ENCODE measurements at places on chromosomes 11 and 22.

GRCh38 chr11:23288003-23288783, 427.9 kb upstream of the CCDC179 start:
- DNase-seq = no peak

- DNase-seq = no peak
Measured at GRCh38 chr11:118198370-118198769, 21.9 kb upstream of the SCN2B start.

- DNase-seq = no peak
Measured at GRCh38 chr22:24141586-24141985, 39.7 kb upstream of the SUSD2 start.

GRCh38 chr11:9016916-9017642, 13.3 kb upstream of the NRIP3 start:
- no peak for DNase-seq

- no peak for DNase-seq
Measured at GRCh38 chr11:62546929-62547625, 471 bp upstream of the AHNAK start.

DNA sequence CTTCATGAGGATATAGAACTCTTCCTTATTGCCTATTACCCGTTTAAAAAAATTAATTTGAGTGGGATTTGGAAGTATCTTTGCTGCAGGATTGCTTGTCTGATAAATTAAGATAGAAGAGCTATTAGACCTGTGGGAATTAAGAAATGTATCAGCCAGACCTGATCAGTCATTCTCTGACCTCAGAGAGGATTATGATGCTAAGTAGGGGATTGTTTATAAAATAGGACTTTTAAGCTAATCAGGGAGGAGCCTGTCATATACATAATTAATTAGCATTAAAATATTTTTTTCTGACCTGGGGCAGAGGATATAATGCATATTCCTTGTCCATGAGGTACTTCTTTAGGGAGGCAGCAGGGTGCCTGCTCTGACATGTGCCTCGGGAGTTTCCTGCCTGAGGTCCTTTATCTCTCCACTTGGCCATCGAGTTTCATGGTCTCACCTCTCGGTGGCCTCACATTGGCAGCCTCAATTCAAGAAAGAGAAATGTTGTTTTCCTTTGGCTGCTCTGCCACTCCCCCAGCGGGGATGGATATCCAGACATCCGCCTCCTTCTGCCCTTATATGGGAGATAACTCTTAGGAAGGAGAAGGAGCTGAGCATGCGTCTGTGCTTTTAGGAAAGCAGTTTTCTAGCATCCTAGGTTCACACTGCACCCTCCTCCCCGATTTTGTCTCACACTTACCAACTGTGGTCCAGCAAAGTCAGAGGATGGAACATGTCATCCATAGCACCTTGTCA, 41.1 kb downstream of the DIXDC1 start:
- DNase-seq = peak; percentile 61

DNA sequence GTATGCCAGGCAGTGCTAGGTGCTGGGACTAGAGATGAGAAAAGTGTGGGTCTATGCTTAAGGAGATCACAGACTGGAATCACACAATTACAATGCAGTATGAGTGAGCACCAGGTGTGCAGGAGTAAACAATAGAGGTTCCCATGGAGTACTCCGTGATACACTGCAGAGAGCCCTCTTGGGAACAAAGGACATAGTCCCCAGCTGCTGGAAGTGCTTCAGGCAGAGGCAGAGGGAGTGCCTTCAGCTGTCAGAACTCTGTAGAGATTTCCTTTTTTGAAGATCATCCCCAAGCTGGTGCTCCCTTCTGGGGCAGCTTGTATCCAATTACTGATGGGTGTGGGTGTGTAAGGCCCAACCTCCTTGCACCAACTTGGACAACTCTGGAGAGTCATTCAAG, 143.5 kb upstream of the PLET1 start:
- no peak for DNase-seq

- no peak for DNase-seq
Measured at GRCh38 chr11:34333787-34334186, 24.0 kb downstream of the ABTB2 start.

- no peak for DNase-seq
Measured at GRCh38 chr11:73498343-73498742, 99.6 kb downstream of the FAM168A start.

- no peak for DNase-seq
Measured at GRCh38 chr11:124172101-124172500, 11.0 kb upstream of the OR10D3 start.

- no peak for DNase-seq
Measured at GRCh38 chr11:44766112-44766971, 39.6 kb downstream of the TSPAN18 start.

DNA sequence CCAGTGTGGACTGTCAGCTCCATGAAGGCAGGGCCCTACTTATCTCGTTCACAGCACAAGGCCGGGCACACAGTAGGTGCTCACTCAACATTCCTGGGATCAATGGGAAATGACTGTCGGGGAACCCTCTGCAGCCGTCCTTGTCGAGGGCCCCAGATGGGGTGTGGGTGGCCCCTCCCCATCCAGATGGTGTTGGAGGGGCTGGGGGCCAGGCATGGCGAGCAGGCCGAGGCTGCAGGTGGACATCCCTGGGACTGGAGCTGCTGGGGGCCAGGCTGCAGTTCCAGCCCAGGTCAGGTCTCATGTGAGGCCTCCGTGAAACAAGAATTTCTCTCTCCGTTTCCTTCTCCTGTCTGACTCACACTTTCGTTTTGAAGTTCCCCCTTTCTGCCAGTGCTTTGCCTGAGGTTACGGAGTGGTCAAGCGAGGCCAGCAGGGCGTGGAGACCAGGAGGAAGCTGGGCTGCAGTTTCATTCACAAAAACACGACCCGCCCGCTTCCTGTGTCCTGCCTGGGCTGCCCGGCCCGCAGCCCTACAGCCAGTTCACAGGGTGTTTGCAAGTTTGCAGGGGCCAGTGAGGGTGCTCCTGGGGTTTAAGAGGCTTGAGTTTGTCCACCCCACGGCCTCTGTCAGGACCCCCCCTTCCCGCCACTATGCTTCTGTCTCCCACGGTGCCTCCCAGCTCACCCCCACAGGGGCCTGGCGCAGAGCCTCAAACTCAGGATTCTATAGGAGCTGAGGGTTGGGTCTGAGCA, 4.5 kb downstream of the MYEOV start:
- no peak for DNase-seq

GRCh38 chr11:5238486-5238885, 4.2 kb upstream of the HBD start:
- no peak for DNase-seq

DNA sequence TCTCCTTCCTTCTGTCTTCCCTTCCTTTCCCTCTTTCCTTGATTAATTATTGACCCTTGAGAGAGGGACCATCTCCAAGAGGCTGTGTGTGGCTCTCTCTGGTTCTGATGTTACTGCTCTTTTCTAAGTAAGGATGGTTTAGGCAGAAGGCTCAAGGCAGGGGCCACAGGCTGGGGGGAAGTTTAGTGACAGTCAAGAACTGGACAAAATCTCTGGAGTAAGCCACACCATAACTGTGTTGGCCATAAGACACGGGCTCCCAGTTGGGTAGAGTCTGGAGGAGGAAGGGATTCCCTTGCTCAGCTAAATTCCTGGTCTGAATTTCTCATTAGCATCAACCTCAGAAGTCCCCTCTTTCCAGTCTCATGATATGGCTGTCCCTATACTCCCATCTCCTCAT, 74.7 kb downstream of the BUD13 start:
- no peak for DNase-seq

- DNase-seq = no peak
Measured at GRCh38 chr11:36114095-36114494, 170.2 kb downstream of the LDLRAD3 start.

GRCh38 chr11:134537941-134538340, 125.9 kb upstream of the B3GAT1 start:
- no peak for DNase-seq

- DNase-seq = no peak
Measured at GRCh38 chr11:33542921-33543320, 157.7 kb downstream of the C11orf91 start.

- no peak for DNase-seq
Measured at GRCh38 chr11:12800032-12800671, 125.9 kb downstream of the TEAD1 start.

DNA sequence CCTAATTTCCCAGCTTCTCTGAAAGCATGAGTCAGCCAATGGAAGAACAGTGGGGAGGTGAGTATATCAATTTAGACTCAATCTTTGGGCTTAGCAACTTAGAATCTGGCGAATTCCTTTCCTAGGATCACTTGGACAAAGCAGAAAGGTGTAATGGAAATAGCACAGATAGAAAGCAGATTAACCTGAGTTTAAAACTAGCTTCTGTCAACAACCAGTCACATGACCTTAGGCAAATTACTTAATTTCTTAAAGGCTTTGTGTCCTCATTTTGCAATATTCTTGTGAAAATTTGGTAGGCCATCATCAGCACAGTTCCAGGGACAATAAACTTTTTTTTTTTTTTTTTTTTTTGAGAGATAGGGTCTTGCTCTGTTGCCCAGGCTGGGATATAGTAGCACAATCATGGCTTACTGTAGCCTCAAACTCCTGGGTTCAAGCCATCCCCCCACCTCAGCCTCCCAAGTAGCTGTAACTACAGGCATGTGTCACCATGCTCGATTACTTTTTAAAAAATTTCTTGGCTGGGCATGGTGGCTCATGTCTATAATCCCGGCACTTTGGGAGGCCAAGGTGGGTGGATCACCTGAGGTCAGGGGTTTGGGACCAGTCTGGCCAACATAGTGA, 40.8 kb upstream of the PCF11 start:
- no peak for DNase-seq

- DNase-seq = peak; percentile 90
Measured at GRCh38 chr11:67006029-67006884, 16.7 kb upstream of the SYT12 start.

DNA sequence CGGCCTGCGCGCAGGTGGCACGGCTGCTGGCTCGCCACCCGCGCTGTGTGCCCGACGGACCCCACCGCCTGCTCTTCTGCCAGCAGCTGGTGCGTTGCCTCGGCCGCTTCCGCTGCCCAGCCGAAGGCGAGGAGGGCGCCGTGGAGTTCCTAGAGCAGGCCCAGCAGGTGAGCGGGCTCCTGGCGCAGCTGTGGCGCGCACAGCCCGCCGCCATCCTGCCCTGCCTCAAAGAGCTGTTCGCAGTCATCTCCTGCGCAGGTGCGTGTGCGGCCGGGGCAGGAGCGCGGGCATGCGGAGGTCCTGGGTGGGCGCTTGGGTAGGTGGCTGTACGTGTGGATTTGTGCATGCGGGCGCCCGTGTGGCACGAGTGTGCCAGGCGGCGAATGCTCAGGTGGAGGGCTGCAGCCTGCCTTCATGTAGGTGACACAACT, 8.0 kb downstream of the USP35 start:
- no peak for DNase-seq

DNA sequence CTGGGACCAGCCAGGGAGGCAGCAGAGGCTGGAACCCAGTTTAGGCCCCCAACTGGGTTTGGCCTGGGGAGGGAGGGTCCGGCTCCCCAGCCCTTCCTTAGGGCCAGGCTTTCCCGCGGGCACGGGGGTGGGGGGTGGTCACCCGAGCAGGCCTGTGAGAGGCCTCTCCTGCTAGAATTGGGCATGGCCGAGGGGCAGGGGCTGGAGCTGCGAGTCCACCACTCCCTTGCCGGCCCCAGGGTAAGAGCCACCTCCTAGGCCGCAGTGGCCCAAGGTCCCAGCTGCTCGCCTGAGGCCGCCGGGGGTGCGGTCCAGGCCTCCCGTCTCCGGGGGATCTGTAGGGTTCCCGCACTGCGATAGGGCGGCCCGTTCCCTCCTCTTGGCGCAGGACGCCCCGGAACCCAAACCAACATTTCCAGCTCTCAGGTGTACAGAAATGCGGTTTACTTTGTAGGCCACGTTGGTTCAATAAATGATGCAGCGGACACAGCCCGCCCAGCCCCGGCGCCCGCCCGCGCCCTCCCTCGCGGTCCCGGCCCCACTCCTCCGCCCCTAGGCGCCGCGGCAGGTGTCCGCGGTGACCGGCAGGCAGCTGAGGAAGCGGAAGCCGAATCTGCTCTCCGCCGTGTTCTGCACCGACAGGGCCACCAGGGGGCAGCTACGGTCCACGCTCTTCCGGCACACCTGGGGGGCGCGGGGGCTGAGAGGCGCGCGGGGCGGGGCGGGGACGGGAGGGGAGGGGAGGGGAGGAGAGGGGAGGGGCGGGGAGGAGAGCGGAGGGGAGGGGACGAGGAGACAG, 5.9 kb downstream of the LMNTD2 start:
- DNase-seq = no peak

DNA sequence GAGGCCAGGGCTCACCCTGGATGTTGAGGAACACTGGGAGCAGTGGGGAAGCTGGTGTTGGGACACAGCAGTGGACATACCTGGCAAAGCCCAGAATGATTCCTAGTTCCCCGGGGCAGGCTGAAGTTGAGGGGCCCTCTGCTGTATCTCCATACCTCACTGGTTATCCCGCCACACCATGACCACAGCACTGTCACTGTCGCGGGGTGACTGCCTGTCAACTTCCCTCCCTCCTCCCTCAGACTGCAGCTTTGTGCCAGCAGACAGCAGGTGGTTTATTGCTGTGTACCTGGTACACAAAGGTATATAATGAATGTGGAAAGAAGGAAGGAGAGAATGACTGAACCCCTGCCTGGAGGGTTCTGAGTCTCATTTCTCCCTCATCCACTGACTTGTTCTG, 318.7 kb downstream of the TMEM135 start:
- no peak for DNase-seq

DNA sequence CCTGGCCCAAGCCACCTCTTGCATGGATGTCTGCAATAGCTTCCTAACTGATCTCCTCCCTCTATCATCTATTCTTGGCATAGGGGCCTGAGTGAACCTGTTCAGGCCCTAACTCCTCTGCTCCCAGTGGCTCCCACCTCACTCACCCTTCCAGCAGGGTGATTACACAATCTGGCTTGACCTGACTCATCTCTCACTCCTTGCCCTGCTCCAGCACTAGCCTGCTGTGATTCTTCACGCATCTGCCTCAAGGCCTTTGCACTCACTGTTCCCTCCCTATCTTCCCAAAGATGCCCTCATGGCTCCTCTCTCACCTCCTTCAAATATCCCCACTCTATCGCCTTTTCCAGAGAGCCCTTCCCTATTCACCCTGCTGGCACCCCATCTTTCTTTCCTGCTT, 10.5 kb downstream of the SCN4B start:
- DNase-seq = no peak

DNA sequence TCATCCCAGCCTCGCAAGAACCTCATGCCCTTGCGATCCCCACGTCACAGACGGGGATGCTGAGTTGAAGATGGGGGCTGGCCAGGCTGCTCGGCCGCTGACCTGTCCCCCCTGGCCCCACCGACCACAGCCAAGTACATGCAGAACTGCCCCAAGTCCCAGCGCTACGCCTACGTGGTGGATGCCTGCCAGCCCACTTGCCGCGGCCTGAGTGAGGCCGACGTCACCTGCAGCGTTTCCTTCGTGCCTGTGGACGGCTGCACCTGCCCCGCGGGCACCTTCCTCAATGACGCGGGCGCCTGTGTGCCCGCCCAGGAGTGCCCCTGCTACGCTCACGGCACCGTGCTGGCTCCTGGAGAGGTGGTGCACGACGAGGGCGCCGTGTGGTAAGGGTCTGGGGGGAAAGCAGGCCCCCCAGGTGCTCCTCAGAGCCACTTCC, 10.0 kb downstream of the MUC5B start:
- no peak for DNase-seq
